HuH-7 (cell line): ENCODE measurements at places on chromosomes 2 and 18.

DNA sequence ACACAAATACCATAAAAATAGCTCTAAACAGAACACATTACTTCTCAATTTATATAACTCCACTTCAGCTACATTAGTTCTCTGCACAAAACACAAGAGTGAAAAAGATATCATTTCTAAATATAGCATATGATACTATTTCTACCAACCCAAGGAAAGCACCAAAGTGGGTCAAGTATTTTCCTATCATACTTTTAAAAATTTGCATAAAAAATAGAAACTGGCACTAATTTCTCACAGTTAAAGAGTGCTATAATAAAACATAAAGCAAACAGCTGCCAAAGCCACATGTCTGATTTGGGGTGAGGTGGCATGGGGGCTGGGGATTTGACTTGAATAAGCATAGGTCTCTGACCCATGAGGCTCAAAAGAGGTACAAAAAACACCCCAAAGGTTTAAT lies 61.5 kb downstream of the BARD1 start:
- DNase-seq, result no peak

DNA sequence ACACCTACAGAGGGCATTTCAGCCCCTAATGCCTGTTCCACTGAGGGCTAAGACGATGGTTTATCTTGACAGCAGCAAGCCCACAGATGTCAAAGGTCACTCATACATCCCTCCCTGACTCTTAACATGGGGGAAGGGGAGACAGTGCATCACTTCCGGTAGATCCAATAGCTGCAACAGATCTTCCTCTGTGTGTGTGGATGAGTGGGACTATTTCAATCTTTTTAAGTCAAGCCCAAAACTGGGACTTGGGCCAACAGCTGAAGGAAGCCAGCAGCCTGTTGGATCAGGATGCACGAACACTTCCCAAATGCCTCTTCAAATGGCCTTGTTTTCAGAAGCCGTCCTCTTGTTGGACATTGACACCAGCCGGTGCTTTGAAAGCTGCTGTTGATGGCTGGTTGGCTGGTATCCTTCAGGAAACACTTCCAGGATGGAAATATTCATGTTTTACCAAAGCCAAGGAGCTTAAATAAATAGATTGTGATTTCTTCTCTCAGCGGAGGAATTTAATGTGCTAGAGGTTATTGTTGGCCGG lies 59.2 kb downstream of the IL1R2 start:
- DNase-seq, result no peak

DNA sequence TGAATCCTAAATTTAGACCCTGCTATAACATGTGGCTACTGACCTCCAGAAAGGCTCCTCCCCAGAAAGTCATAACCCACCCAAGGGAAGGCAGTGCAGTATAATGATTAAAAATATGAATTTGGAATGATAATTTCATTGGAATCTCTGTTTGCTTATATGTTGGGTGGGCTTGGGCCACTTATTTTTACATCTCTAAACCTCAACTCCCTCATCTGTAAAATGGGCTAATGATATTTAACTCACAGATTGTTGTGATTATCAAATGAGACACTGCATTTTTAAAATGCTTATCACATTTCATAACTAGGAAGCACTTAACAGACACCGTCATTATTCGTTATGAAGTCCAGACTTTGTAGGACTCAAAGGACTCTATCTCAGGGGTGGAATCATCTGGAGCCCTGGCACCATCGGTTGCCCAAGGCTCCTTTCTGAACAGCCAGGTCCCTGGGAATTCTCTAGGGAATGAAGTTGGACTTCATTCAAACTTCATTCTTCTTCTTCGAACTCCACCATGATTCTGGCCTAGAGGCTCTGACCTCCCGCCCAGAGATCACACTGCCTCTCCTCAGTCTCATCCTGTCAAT lies 33.1 kb upstream of the RMDN2 start:
- no peak for DNase-seq

GRCh38 chr2:150485871-150486538 lies 1.5 kb downstream of the RND3 start:
- peak; percentile 57 for DNase-seq

- no peak for DNase-seq
Observed at GRCh38 chr18:44568342-44568741, 112.3 kb upstream of the SETBP1 start.

DNA sequence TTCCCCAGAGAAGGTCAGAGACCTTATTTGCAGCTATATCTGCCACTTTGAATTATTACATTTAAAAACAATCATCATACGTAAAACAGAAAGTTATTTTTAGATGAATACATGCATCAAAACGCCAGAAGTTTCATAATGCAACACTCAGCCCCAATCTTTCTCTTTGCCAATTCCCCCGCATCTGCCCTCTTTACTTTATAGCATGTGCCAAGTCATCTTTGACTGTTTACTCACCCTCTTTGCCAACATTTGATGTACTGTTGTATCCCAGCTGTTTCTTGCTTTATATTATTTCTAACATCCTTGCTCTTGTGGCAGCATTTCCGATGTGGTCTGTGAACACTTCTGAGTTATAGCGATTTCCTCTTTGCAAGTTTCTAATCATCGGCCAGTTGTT lies 86.2 kb downstream of the CRIM1 start:
- no peak for DNase-seq

GRCh38 chr2:176461098-176461808 lies 192.0 kb downstream of the MTX2 start:
- no peak for DNase-seq

DNA sequence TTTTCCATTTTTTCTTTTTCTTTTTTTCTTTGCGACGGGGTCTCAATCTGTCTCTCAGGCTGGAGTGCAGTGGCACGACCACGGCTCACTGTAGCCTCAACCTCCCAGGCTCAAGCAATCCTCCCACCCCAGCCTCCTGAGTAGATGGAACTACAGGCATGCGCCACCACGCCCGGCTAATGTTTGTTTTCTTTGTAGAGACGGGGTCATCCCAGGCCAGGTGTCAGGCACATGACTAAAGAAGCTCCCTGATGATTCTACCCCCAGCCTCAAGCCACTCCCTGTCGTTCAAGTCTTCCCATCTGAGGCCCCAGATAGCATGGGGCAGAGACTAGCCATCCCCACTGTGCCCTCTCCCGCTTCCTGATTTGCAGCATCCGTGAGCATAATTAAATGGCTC lies 9.8 kb upstream of the FZD5 start:
- no peak for DNase-seq

- DNase-seq, result no peak
Observed at GRCh38 chr2:24739354-24740025, 53.7 kb downstream of the PTRHD1 start.

GRCh38 chr2:226813148-226813701 lies 13.6 kb upstream of the IRS1 start:
- no peak for DNase-seq

- no peak for DNase-seq
Observed at GRCh38 chr2:144914622-144915318, 394.9 kb upstream of the ZEB2 start.

DNA sequence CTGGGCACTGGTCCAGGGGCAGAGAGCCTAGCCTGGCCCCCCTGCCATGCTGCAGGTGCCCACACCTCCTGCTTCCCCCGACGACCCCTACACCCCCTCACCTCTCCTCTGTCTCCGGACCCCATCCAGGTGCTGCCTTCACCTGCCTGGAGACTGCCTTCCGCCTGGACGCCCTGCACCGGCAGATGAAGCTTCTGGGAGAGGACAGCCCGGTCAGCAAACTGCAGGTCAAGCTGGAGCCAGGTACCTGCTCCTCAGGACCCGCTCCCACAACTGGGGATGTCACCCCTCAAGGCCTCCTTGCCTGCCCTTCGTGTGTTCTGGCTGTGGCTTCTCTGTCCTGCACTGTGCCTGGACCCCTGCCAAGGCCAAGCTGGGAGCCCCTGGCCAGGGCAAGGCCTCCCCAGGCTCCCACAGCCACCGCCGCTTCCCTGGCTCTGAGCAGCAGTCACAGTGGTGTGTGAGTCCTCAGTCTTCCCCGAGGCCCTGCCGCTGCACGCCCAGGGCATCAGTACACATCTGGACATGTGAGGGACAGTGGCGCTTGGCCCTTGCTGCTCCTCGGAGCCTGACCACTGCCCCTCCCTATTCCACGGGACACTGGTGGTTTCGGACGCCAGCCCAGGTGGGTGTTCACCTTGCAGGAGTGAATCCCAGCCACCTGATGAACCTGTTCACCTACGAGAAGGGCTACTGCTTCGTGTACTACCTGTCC lies 6.3 kb downstream of the RNPEPL1 start:
- DNase-seq, result no peak

DNA sequence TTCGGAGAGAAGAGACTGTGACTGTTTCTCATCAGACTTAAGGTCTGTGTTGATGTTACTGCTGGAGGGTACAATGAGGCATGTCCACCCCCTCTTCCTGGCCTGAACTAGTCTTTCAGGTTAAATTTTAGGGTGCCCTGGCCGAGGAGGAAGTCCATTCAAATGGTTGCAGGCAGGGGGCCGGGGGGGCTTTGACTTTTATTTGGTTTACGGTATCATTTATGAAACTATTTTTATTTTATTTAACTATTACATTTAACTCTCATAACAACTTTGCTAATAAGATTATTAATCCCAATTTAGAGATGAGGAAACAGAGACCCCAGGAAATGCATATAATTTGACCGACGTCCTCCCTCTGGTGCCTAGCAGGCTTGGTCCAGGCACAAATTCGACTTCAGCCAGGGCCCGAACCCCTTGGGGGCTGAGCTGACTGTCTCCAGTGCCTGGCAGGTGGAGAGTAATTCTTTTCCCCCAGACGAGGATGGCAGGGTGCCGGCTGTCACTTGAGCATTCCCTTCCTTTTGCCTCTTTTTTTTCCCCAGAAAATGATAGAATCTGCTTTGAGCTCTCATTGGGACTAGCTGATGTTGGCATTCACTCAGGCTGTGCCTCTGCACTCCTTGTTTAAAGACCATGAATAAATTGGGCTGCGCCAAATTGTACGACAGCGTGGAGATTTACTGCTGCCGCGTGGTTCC lies 255.3 kb upstream of the SALL3 start:
- no peak for DNase-seq

- DNase-seq, result no peak
Observed at GRCh38 chr2:200350850-200351285, 44.4 kb downstream of the SPATS2L start.

GRCh38 chr2:156229724-156230362 lies 102.7 kb downstream of the NR4A2 start:
- DNase-seq, result no peak

- no peak for DNase-seq
Observed at GRCh38 chr18:11454040-11454439, 155.4 kb upstream of the SLC35G4 start.

DNA sequence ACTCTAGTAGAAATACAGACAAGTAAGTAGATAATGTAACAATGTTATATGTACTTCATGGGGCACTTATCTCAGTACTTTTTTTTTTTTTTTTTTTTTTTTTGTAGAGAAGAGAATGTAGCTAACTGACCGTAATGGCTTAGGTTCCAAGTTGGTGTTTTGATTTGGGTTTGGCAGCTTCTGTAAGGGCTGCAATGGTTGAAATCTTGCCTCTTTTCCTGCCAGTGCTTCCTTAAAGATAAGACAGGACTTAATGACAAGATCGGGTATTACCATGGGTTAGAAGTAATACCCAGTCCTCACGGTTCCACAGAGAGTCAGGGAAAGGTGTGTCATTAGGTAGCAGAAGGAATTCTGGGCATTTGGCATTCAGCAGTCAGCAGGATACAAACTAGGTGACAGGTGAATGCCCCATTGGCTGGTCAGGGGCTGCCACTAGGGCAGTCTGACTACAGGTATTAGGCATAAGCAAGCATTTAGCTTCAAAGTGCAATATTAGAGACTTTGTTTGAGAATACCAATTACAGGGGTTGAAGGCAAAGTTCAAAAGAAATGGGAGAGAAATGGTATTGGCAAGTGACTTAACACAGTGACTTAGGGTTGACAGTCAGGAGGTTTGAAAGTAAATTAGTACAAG lies 189.4 kb upstream of the RND3 start:
- DNase-seq, result no peak

DNA sequence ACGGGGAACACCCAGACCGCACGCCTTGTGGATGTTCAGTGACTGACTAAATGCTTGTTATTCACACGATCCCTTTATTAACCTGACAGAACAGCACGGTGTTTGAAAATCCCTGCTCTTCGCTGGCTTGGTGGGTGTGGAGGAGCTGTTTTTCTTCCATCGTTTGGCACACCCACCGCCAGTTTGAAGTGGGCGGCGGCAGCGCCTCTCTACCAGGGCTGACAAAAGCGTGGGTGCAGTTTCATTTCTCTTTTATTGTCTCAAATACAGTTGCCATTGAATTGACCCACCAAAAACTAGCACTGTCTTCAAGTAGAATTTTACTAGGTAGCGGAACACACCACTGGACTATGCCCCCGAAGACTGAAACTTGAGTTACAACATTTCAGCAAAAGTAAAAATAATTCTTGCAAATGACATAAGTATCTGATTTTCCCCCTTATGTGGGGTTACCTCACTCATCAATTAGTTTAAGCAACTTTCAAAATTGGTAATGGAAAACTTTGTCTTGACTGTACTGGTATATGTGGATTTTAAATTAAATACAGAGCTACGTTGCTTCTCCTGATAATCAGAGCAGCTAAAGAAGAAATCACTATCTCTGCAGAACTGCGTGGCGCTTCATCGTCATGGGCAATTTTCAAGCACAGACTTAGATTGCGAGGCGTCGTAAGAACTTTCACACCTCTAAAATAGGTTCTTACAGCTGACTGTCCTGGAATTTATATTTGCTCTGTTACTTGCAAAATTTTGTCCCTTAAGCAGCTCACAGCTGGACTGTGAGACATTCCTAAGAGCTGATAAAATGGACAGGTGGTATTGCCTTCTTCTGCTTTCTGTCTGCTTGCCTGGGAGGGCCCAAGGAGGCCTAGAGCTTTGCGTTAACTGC lies 60.9 kb downstream of the LDLRAD4 start:
- DNase-seq, result no peak

- no peak for DNase-seq
Observed at GRCh38 chr18:12552879-12553242, 105.0 kb downstream of the SPIRE1 start.

GRCh38 chr2:136765256-136766072 lies at the start of gene THSD7B:
Gene THSD7B (plus strand): TSS chr2:136765545. CDS start chr2:136882179, 116,634 bp downstream.
- no peak for DNase-seq

- no peak for DNase-seq
Observed at GRCh38 chr18:25080211-25080610, 271.8 kb downstream of the ZNF521 start.

DNA sequence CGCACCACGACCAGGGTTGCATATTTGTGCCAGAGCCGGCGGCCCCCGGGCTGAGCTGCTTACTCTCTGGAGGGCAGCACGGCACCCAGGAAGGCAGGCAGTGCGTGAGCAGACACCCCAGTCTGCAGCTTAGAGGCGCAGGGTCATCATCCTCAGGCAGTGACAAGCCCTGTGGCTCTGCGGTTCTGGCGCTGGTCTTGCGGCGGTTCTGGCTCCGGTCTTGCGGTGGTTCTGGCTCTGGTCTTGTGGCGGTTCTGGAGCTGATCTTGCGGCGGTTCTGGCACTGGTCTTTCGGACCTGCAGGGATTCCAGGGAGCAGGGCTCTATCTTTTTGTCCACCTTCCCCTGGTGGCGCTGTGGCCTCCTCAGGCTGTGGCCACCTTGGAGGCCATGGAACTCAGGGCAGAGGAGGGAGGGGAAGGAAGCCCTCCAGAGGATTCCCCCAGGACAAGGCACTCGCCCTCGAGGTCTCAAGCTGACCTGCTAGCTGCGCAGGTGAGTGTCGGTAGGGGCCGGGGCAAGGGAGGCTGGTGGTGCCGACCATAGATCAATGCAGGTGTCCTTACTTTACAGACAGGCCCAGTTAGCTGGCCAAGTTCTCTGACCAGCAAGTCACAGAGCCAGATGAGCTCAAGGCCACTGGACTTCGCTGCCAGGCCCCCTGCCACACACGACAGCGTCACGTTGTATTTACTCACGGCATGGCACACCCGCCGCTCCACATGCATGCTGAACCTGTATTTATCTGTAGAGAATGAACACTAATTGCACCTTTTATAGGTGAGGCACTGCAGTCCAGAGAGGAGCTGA lies 14.9 kb downstream of the ESPNL start:
- DNase-seq, result no peak
